ENCODE measurements at places on chromosomes 4 and X. TPM values are rescaled to one million over a fixed set of nuclear protein-coding genes. Genes with fewer than 3 reads are reported as not detected.

The AWAT2 gene
- total RNA-seq = not detected

The NRK gene
- not detected for total RNA-seq

The AKAP14 gene
- total RNA-seq = not detected

The FHIP1A gene
- total RNA-seq = 0.39 TPM

The GNRHR gene
- total RNA-seq = not detected

The CLDN2 gene
- not detected for total RNA-seq

DNA sequence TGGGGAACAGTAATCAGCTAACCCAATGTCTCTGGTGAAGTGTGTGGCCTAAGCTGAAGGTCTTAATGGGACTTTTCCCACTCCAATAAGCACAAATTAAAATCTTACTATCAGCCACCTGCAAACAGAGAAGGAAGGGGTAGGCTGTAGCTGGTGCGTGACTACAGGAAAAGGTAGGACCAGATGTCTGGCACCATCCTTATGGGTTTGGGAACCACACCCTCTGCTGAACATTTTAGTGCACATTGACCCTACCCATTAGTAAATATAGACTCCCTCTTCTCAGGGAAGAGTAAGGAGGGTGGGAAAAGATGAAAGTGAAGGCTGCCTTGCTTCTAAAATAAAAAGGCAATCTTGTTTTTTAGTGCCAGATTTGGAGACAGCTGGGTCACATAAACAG lies 602.8 kb downstream of the FAT4 start:
- no peak overlapping the region for H3K27ac ChIP-seq
- H3K4me1 ChIP-seq = no peaks in the 10 kb centered on the region
- no peak overlapping the region for H3K4me3 ChIP-seq
- no peak for DNase-seq
- H3K27me3 ChIP-seq = no peaks in the 10 kb centered on the region

DNA sequence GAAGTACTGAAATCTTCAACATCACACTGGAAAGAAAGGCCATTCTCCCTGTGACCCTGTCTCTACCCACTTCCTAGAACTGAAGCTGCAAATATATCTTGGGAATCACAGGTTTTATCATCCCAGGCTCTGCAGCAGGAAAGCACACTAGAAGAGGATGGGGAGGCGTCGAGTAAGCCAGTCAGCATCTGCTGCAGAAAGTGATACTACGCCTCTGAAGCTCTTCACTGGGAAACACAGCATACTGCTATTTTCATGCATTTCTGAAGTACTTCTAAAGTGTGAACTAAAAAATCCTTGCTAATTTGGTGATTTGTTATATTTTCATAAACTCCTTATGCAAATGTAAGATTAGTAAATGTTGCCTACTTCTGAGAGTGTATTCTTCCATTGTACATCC lies 29.1 kb downstream of the RAB33B start:
- H3K4me1 ChIP-seq = no peaks in the 10 kb centered on the region
- no peaks in the 10 kb centered on the region for H3K36me3 ChIP-seq
- H3K4me3 ChIP-seq = no peak overlapping the region
- H3K27me3 ChIP-seq = peaks cover 3% of the 10 kb centered on the region
- H3K27ac ChIP-seq = no peak overlapping the region

DNA sequence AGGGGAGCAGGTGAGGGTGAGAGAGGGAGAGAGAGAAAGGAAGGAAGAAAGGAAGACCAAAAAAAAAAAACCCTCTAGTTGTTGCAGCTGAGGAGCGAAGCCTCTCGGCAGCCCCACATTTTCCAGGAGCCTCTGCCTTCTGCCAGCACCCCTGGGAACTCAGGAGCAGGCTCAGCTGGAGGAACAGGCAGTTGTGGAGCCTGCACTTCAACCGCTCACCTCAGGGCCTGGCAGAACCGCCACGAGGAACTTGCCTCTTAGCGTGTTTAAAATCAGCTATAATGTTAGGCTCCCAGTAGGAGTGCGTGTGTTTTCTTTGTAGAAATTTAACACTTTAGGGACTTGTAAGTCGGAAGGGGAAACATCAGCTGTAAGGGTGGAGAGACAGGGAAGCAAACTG lies 65.7 kb downstream of the SEL1L3 start:
- H3K27ac ChIP-seq = no peak overlapping the region
- H3K27me3 ChIP-seq = no peaks in the 10 kb centered on the region
- peaks cover 26% of the 10 kb centered on the region for H3K36me3 ChIP-seq
- H3K4me1 ChIP-seq = no peaks in the 10 kb centered on the region
- no peak for DNase-seq
- no peak overlapping the region for H3K4me3 ChIP-seq

- no peak overlapping the region for H3K4me3 ChIP-seq
- H3K27ac ChIP-seq = no peak overlapping the region
- H3K27me3 ChIP-seq = no peaks in the 10 kb centered on the region
- H3K36me3 ChIP-seq = no peaks in the 10 kb centered on the region
- H3K4me1 ChIP-seq = no peaks in the 10 kb centered on the region
- no peak for DNase-seq
Observed at GRCh38 chrX:115719171-115719570, 158.2 kb downstream of the PLS3 start.

- H3K27me3 ChIP-seq = no peaks in the 10 kb centered on the region
- H3K36me3 ChIP-seq = peaks cover 43% of the 10 kb centered on the region
- no peak overlapping the region for H3K4me3 ChIP-seq
Observed at GRCh38 chr4:118829107-118829506, 6.8 kb downstream of the SEC24D start.

DNA sequence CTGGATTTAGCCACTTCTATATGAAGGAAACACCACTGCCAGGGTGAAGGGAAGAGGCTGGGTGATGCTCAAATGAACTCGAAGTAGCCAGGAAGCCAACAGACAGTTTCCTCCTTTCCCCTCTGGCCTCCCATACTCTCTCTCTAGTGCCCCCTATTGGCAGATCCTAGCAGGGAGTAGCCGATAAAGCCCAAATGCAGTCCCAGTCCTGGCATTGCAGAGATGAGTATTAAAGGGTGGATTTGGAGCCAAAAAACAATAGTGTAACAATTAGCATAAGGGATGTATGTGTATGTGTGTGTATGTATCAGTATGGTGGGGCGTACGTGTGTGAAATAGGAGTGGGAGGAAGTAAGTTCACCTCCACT lies 213.8 kb upstream of the LDB2 start:
- H3K36me3 ChIP-seq = no peaks in the 10 kb centered on the region
- H3K27me3 ChIP-seq = peaks cover 13% of the 10 kb centered on the region
- H3K4me3 ChIP-seq = no peak overlapping the region
- no peak for DNase-seq
- H3K4me1 ChIP-seq = no peaks in the 10 kb centered on the region

DNA sequence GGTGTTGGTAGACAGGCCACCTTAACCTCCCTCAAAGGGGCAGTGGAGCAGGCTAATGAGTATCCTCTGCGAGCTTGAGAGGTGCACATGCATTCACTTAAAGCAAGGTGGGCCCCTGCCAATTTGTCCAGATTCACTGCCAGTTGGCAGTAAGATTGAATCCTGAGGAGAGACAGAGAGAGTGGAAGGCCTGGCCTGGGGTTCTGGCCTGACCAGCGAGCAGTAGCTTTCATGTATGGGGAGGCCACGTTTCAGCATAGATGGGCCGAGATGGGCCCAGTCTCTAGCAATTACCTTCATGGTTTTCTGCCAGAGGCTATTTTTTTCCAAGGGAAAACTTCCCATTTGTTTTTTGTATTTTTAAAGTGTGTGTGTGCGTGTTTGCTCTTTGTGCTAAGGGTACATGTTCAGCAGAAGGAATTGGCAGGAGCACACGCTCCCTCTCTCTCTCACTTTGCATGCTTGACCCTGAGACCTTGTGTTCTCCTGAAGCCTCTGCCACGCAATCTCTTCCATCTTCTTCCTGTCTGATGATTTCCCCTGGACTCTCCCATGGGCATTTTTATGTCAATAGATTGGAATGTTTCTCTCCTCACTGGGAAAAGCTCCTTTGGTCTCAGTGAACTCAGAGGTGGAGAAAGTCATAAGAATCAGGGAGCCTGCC lies 215.8 kb upstream of the SFRP2 start:
- peaks cover 31% of the 10 kb centered on the region for H3K27me3 ChIP-seq
- no peak overlapping the region for H3K27ac ChIP-seq
- no peak for DNase-seq

GRCh38 chr4:124253080-124253479 lies 459.5 kb downstream of the ANKRD50 start:
- no peaks in the 10 kb centered on the region for H3K27me3 ChIP-seq
- H3K27ac ChIP-seq = no peak overlapping the region
- H3K36me3 ChIP-seq = no peaks in the 10 kb centered on the region
- no peak overlapping the region for H3K4me3 ChIP-seq
- no peak for DNase-seq

DNA sequence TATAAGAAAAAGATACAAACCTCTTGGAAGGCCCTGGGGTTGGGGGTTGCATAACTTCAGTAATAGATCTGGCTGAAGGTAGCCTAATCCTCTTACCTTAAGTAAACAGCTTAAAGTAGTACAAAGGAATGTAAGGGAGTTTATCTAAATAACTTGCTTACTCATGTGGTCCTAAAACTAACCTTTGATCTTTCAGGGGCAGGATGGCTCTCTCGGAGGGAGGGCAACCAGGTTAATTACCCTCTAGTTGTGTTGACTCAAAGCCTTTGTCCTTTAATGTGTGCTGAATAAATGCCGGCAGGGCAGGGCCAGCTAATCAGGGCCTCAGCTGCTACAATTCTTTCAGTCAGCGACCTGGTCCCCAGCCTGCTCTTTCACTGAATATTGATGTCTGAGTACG lies 822.0 kb upstream of the SLIT2 start:
- H3K4me3 ChIP-seq = no peak overlapping the region
- DNase-seq = no peak
- H3K4me1 ChIP-seq = no peaks in the 10 kb centered on the region
- H3K27ac ChIP-seq = no peak overlapping the region

GRCh38 chr4:113404167-113404571 lies 354.7 kb downstream of the ANK2 start:
- H3K4me1 ChIP-seq = no peaks in the 10 kb centered on the region
- H3K27ac ChIP-seq = no peak overlapping the region
- no peak for DNase-seq
- H3K36me3 ChIP-seq = no peaks in the 10 kb centered on the region

DNA sequence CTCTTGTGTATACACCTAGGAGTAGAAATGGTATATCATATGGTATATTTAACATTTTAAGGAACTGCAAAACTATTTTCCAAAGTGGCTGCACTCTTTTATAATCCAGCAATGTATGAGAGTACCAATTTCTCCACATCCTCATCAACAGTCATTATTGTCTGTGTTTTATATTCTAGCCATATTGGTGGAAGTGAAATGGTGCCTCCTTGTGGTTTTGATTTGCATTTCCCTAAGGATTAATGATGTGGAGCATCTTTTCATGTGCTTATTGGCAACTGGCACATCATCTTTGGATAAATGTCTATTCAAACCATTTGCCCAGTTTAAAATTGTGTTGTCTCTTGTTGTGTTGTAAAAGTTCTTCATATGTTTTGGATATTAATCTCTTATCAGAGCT lies 9.6 kb downstream of the BMP15 start:
- H3K4me1 ChIP-seq = no peaks in the 10 kb centered on the region
- no peaks in the 10 kb centered on the region for H3K36me3 ChIP-seq
- peaks cover 8% of the 10 kb centered on the region for H3K27me3 ChIP-seq
- no peak for DNase-seq
- H3K27ac ChIP-seq = no peak overlapping the region

DNA sequence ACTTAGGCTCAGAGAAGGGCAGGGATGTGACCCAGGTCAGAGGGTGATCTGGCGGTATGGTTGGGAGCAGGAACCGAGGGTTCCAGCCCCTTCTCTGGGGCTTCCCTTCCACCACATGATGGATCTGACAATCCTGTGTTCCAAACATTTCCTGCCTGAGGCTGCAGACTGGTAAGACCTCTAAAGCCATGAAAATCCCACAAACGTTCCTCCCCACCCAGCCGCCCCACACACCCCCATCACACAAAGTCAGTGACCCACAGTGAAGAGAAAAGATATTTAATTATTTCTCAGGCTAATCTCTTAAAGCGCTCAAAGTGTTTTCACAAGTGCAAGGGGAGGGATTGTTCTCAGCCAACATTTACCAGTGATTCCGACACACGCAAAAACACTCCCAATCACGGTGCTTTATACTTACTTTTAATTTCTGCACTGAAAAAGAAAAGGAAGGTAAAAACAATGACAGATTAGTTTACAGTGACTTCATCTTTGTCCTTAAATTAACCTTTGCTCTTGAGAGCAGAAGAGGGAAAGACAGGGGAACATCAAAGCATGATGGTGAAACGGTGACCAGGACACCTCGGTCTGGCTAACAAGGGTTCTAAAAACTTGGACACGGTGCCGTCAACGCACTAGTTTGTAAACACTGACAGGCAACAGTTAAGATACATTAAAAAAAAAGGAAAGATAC lies 42.4 kb downstream of the WDR1 start:
- H3K4me3 ChIP-seq = no peak overlapping the region
- no peak for DNase-seq
- peaks cover 12% of the 10 kb centered on the region for H3K36me3 ChIP-seq

- no peak overlapping the region for H3K4me3 ChIP-seq
- H3K27me3 ChIP-seq = no peaks in the 10 kb centered on the region
- no peaks in the 10 kb centered on the region for H3K4me1 ChIP-seq
- DNase-seq = no peak
- no peak overlapping the region for H3K27ac ChIP-seq
- H3K36me3 ChIP-seq = no peaks in the 10 kb centered on the region
Observed at GRCh38 chr4:86013621-86014020, 346.2 kb downstream of the MAPK10 start.

Measured in natural killer cell treated with Interleukin-12 subunit alpha and Interleukin-12 subunit beta and Interleukin-15 and Interleukin-18, amount 100 ng/mL, for 72 hours (primary cell).